A549 treated with RU486 at 1 μM for 4 hours (cell line): ENCODE measurements at places on chromosomes 2 and 18. TPM values are rescaled to one million over a fixed set of nuclear protein-coding genes. Genes with fewer than 3 reads are reported as not detected.

SCYGR4 gene
- not detected in 5 replicates for total RNA-seq

MATN3 gene
- total RNA-seq: 9.0 to 15.5 TPM (median 13.7 TPM) in 5 replicates

IL1F10 gene
- not detected in 5 replicates for total RNA-seq

PTPN4 gene
- total RNA-seq: 17.4 to 22.7 TPM (median 20.6 TPM) in 5 replicates

CYTIP gene
- not detected in 5 replicates for total RNA-seq

STARD6 gene
- total RNA-seq: not detected in 5 replicates

DPYSL5 gene
- 3.2 to 8.0 TPM (median 4.0 TPM) in 5 replicates for total RNA-seq

SLC11A1 gene
- total RNA-seq: 0.16 to 0.27 TPM (median 0.21 TPM) in 5 replicates

ANKZF1 gene
- total RNA-seq: 15.1 to 22.0 TPM (median 17.7 TPM) in 5 replicates

FZD7 gene
- 4.9 to 7.8 TPM (median 7.3 TPM) in 5 replicates for total RNA-seq

RAMP1 gene
- total RNA-seq: not detected in 5 replicates

LANCL1 gene
- 16.0 to 26.9 TPM (median 25.8 TPM) in 5 replicates for total RNA-seq

GCG gene
- total RNA-seq: not detected in 5 replicates

CASP10 gene
- 1.5 to 3.2 TPM (median 2.1 TPM) in 5 replicates for total RNA-seq

SFT2D3 gene
- total RNA-seq: 3.8 to 7.0 TPM (median 6.1 TPM) in 5 replicates

CRACDL gene
- total RNA-seq: 0.32 to 1.4 TPM (median 0.52 TPM) in 5 replicates

CRIM1 gene
- total RNA-seq: 104 to 157 TPM (median 143 TPM) in 5 replicates

GALR1 gene
- total RNA-seq: not detected in 5 replicates

LYG1 gene
- total RNA-seq: 1.1 to 1.8 TPM (median 1.5 TPM) in 5 replicates

GAL3ST2 gene
- 0.10 to 0.36 TPM (median 0.23 TPM) in 4 of 5 replicates, not detected in the other for total RNA-seq

C2orf78 gene
- not detected in 5 replicates for total RNA-seq

NBAS gene
- total RNA-seq: 14.6 to 17.3 TPM (median 16.3 TPM) in 5 replicates
